ENCODE measurements at places on chromosomes 3 and 15. TPM values are rescaled to one million over a fixed set of nuclear protein-coding genes. Genes with fewer than 3 reads are reported as not detected.

GRCh38 chr3:48394391-48394790 is 22.4 kb downstream of the FBXW12 start:
- DNase-seq = no peak
- H3K4me1 ChIP-seq = no peaks in the 10 kb centered on the region
- H3K36me3 ChIP-seq = no peaks in the 10 kb centered on the region
- H3K27me3 ChIP-seq = peaks cover 4% of the 10 kb centered on the region
- no peak overlapping the region for H3K4me3 ChIP-seq

- no peak overlapping the region for H3K4me3 ChIP-seq
- H3K36me3 ChIP-seq = peaks cover 39% of the 10 kb centered on the region
- DNase-seq = peak; percentile 89
- H3K4me1 ChIP-seq = peaks cover 59% of the 10 kb centered on the region
- no peaks in the 10 kb centered on the region for H3K27me3 ChIP-seq
- peak overlapping the region; percentile 76 for H3K27ac ChIP-seq
These were observed 9.5 kb downstream of the PRKCD start for GRCh38 chr3:53170325-53171063.

- H3K4me1 ChIP-seq = peaks cover 6% of the 10 kb centered on the region
- peak overlapping the region; percentile 71 for H3K4me3 ChIP-seq
- peak; percentile 58 for DNase-seq
These were observed 932 bp downstream of the GSK3B start for GRCh38 chr3:120093119-120093910.

- peak overlapping the region; percentile 92 for H3K27ac ChIP-seq
- H3K4me1 ChIP-seq = peaks cover 49% of the 10 kb centered on the region
- H3K36me3 ChIP-seq = peaks cover 7% of the 10 kb centered on the region
- H3K4me3 ChIP-seq = peak overlapping the region; percentile 5
- peaks cover 8% of the 10 kb centered on the region for H3K27me3 ChIP-seq
These were observed 2.7 kb downstream of the CHDH start for GRCh38 chr3:53843195-53844177.

EIF4E3 gene
- 7.7 TPM for polyA plus RNA-seq

DNA sequence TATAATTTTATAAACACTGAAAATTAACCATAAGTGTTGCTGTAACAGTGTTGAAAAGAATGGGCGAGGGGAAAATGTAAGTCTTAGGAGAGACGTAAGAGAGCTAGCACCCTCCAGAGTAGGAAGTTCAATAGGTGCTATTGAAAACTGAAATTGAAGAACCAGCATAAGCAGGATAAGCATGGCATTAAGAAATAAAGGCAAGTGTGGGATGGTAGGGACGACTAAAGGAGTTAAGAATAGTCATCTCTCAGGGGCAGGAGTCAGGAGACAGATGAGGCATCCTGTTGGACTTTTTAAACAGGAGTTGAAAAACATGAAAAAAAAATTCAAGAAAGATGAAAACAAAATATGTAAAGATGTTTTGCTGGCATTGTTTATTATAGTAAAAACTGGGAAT is 43.5 kb downstream of the ABHD2 start:
- peaks cover 20% of the 10 kb centered on the region for H3K4me1 ChIP-seq
- no peaks in the 10 kb centered on the region for H3K27me3 ChIP-seq
- no peak for DNase-seq
- peaks cover 14% of the 10 kb centered on the region for H3K36me3 ChIP-seq
- no peak overlapping the region for H3K4me3 ChIP-seq
- no peak overlapping the region for H3K27ac ChIP-seq

- no peak for DNase-seq
- peaks cover 5% of the 10 kb centered on the region for H3K4me1 ChIP-seq
- H3K4me3 ChIP-seq = no peak overlapping the region
These were observed 70.3 kb downstream of the TGFBR2 start for GRCh38 chr3:30676424-30677346.

OR5K2 gene
- 0.40 TPM for polyA plus RNA-seq

MEIS2 gene
- 19.7 TPM for polyA plus RNA-seq

DNA sequence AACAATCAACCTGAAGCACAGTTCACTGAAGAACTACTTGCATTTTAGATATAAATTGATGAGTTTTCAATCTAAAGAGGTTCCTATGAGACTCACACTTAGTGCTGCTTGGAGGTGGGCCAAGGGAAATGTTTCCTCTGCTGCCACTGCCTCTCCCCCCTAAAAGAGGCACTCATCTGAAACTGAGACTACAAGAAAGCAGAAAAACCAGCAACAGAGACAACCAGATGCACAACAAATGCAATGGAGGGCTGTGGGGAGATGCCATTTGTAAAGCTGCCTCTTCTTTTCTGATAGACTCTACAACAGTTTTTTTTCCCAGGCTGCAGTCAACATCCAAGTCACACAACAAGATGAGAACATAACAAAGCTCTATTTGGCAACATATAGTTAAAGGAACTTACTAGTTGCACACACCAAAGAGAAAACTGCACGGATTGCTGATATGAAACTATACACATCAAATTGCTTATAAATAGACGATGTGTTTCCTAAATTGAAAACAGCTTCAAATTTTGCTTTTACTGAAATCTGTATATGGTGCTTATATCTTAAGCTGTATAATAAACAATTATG is 11.0 kb downstream of the TSPAN3 start:
- no peak overlapping the region for H3K4me3 ChIP-seq
- H3K27me3 ChIP-seq = no peaks in the 10 kb centered on the region
- H3K4me1 ChIP-seq = peaks cover 45% of the 10 kb centered on the region
- peaks cover 13% of the 10 kb centered on the region for H3K36me3 ChIP-seq

GRCh38 chr3:13662238-13662847 is 113.4 kb downstream of the FBLN2 start:
- H3K27ac ChIP-seq = no peak overlapping the region
- H3K27me3 ChIP-seq = peaks cover 19% of the 10 kb centered on the region
- H3K4me1 ChIP-seq = no peaks in the 10 kb centered on the region
- no peak for DNase-seq
- no peaks in the 10 kb centered on the region for H3K36me3 ChIP-seq

DNA sequence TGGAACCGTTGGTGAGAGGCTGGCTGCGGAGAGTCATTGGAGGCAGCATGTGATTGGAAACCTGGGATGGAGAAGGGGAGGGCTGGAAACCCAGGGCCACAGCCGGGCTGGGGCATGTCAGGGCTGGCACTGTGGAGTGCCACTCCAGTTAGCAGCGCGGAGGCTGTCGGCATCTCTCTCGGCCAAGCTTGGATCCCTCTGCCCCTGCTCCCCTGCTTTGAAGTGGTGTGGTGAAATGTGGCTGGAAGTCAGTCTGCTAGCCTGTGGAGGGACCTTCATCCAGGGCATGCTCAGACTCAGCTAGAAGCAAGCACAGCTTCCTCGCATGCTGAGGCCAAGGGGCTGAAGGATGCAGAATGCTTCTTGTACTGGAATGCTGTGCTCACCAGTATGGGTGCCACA is 13.5 kb downstream of the SLCO3A1 start:
- H3K4me3 ChIP-seq = no peak overlapping the region
- no peak for DNase-seq
- no peak overlapping the region for H3K27ac ChIP-seq

GRCh38 chr3:12005951-12006625 is 1.9 kb downstream of the SYN2 start:
- H3K4me1 ChIP-seq = no peaks in the 10 kb centered on the region
- DNase-seq = no peak
- no peak overlapping the region for H3K27ac ChIP-seq
- no peaks in the 10 kb centered on the region for H3K36me3 ChIP-seq
- no peak overlapping the region for H3K4me3 ChIP-seq

GRCh38 chr15:33068007-33068481 is 126.5 kb downstream of the FMN1 start:
- no peak overlapping the region for H3K27ac ChIP-seq
- peaks cover 8% of the 10 kb centered on the region for H3K4me1 ChIP-seq
- no peak overlapping the region for H3K4me3 ChIP-seq
- DNase-seq = no peak
- H3K36me3 ChIP-seq = no peaks in the 10 kb centered on the region

CLDN1 gene
- 17.4 TPM for polyA plus RNA-seq

EAF2 gene
- 6.0 TPM for polyA plus RNA-seq

DNA sequence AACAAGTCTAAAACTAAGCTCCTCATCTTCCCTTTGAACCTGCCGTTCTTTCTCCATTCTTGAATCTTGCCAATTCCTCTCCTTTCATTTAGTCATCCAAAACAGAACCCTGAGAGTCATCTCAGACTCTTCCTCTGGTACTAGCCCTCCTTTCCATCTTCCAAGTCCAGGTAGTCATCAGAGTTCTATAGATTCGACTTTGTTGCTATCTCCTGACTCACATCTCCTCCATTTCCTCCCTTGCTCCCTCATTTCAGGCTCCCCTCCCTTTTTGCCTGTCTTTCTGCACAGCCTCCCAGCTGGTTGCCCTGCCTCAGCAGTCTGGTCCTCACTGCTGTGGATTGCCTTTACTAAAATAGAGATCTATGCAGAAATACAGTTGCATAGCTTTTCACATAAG is 4.7 kb downstream of the ATG7 start:
- H3K4me1 ChIP-seq = peaks cover 5% of the 10 kb centered on the region
- H3K4me3 ChIP-seq = no peak overlapping the region
- H3K27ac ChIP-seq = no peak overlapping the region
- peaks cover 12% of the 10 kb centered on the region for H3K36me3 ChIP-seq
- no peak for DNase-seq

SEMA3F gene
- 8.9 TPM for polyA plus RNA-seq

- H3K27me3 ChIP-seq = no peaks in the 10 kb centered on the region
- H3K36me3 ChIP-seq = peaks cover 3% of the 10 kb centered on the region
- no peak overlapping the region for H3K4me3 ChIP-seq
- no peak overlapping the region for H3K27ac ChIP-seq
- H3K4me1 ChIP-seq = peaks cover 3% of the 10 kb centered on the region
These were observed 18.2 kb downstream of the PLOD2 start for GRCh38 chr3:146142757-146143156.

GRCh38 chr3:106276755-106277612 is 408.2 kb upstream of the CBLB start:
- H3K27me3 ChIP-seq = no peaks in the 10 kb centered on the region
- H3K4me1 ChIP-seq = no peaks in the 10 kb centered on the region
- no peak overlapping the region for H3K4me3 ChIP-seq

DPPA4 gene
- 1.3 TPM for polyA plus RNA-seq

DNA sequence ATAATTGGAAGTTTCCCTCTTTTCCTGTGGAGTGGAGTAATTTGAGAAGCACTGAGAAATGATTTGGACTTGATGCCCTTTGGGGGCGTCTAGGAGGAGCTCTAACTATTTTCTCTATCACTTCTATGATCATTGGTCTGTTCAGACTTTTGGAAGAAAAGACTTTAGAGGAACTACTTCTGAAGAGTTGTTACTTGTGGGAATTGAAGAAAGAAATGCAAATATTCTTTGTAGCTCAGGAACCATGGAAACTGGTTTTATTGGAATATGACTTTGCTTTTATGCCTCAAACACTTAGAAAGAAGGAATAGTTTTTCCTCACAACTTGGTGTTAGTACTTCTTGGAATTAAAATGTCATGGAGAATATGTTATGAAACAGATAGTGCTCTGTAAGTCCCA is 122.0 kb upstream of the ALDH1A3 start:
- no peak for DNase-seq
- no peaks in the 10 kb centered on the region for H3K36me3 ChIP-seq
- H3K4me1 ChIP-seq = peaks cover 9% of the 10 kb centered on the region
- no peak overlapping the region for H3K4me3 ChIP-seq

GNB4 gene
- 17.7 TPM for polyA plus RNA-seq

CD80 gene
- 0.45 TPM for polyA plus RNA-seq

- no peak overlapping the region for H3K4me3 ChIP-seq
- no peaks in the 10 kb centered on the region for H3K4me1 ChIP-seq
- DNase-seq = no peak
- H3K36me3 ChIP-seq = no peaks in the 10 kb centered on the region
- no peak overlapping the region for H3K27ac ChIP-seq
- no peaks in the 10 kb centered on the region for H3K27me3 ChIP-seq
These were observed 99.1 kb downstream of the OXSM start for GRCh38 chr3:25888892-25889524.

GRCh38 chr3:42288385-42288784 is 22.4 kb upstream of the CCK start:
- H3K4me1 ChIP-seq = peaks cover 5% of the 10 kb centered on the region
- peak; percentile 9 for DNase-seq
- H3K4me3 ChIP-seq = no peak overlapping the region
- no peaks in the 10 kb centered on the region for H3K27me3 ChIP-seq
- no peak overlapping the region for H3K27ac ChIP-seq
- no peaks in the 10 kb centered on the region for H3K36me3 ChIP-seq

SCAMP5 gene
- 31.6 TPM for polyA plus RNA-seq

All from large intestine (tissue), 12 donors.